ENCODE measurements at places on chromosomes 7 and 10. TPM values are rescaled to one million over a fixed set of nuclear protein-coding genes. Genes with fewer than 3 reads are reported as not detected.

The SRI gene
- polyA plus RNA-seq: 88.1 TPM

The LRGUK gene
- polyA plus RNA-seq: 0.06 TPM

The PRKCQ gene
- polyA plus RNA-seq: 0.49 TPM

The BAG3 gene
- 70.0 TPM for polyA plus RNA-seq

The LRRC61 gene
- polyA plus RNA-seq: 11.8 TPM

The TAS2R5 gene
- polyA plus RNA-seq: 0.87 TPM

The ALDH18A1 gene
- polyA plus RNA-seq: 17.5 TPM

DNA sequence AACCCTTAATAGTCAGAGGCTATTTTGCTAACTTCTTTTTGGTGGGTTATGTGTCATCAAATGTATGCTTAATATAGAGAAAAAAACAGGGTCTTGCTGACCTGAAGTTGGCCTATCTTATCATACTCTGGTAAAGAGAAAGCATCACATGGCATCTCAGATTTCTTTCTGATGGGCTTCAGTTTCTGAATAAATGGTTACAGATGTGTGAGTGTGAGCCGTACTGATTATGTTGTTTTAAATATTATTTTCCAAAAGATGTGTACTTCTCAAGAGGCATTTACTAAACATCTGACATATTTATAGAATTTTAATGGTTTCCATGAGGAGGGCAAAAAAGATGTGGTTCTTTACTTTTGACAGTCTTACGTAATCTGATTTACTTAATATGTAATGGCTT lies 28.4 kb downstream of the BBS9 start:
- no peak for DNase-seq

GRCh38 chr7:116691664-116692063 lies 19.7 kb downstream of the MET start:
- no peak for DNase-seq

GRCh38 chr10:55200020-55200419 lies 399.0 kb upstream of the PCDH15 start:
- no peak for DNase-seq

DNA sequence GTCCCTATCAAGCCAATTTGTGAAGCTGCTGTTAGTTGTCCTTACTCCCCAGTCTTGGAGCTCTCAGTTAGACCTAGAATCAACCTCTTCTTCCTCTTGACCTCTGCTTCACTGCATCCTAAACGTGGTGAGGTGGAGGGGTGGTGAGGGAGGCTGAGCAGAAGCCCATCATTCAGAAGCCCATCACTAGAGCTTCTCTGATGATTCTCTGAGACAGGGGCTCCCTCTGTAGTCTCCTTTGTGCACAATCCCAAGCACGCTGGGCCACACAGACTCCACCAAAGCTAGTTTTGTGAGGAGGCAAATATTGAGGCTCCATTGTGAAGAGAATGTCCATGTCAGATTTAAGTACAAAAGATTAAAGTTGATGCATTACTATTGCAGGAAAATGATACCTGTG lies 163.8 kb upstream of the PRSS1 start:
- no peak for DNase-seq

DNA sequence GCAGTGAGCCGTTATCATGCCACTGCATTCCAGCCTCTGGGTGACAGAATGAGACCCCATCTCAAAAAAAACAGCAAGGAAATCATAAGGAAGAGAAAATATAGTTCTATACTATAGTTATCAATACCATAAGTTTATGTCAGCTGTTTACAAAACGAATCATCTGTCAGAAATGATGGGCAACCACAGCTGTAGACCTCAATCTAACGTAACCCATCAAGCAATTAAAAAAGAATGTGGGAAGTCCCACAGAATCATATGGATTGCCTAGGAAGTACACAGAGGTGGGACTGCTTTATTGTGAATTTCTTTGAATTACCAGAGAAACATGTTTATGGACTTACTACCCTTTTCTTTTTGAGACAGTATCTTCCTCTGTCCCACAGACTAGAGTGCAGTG lies 6.9 kb downstream of the NRBF2 start:
- no peak for DNase-seq

DNA sequence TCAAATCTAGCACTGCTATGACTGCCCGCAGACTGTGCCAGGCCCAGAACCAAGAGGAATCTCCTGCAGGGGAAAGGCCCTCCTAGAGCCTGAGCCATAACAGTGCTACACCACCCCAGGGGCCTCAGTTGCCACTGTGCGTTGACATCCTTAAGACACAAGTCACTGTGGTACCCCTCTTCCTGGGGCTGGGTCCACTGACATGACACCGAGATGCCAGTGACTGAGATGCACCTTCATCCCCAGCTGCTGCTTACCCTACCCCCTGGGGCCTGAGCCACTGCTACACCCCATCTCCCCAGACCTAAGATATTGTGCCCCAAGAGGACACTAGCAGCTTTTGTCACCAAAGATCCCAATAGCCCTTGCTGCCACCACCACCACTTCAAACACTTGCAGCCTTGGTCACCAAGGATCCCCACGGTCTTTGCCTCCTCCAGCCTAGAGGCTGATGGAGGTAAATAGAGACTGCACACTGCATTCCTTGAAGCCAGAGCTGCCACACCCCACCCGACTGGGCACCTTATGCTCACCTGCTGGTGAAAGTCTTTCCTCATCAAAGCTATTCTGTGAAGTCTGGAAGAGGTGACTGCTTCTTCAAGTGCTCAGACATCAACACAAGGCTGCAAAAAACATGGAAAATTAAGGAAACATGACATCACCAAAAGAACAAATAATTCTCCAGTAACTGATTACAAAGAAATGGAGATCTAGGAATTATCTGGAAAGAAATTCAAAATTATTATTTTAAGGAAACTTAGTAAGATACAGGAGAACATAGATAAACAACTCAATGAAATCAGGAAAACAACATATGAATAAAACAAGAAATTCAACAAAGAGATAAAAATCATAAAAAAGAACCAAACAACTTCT lies 40.4 kb upstream of the SHH start:
- DNase-seq: no peak

DNA sequence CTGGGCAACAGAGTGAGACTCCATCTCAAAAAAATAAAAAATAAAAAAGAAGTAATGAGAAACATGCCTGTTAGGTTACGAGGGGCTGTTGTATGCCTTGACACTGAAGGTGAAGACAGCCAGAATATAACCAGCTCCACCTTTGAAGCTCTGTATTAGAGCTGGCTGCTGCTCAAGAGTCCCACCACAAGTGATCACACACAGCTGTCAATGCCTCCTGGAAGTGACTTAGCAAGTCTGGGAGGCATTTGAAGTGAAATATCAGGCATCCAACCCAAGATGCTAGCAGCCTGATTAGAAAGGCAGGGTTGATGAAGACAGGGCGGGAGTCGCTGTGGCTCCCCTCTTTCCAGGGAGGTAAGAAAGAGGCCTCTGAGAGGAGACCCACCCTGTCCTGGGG lies 34.1 kb upstream of the INPP5F start:
- no peak for DNase-seq

GRCh38 chr7:95669513-95669912 lies 73.2 kb upstream of the PDK4 start:
- no peak for DNase-seq

- no peak for DNase-seq
These were observed 22.3 kb downstream of the AGK start for GRCh38 chr7:141573511-141573910.

DNA sequence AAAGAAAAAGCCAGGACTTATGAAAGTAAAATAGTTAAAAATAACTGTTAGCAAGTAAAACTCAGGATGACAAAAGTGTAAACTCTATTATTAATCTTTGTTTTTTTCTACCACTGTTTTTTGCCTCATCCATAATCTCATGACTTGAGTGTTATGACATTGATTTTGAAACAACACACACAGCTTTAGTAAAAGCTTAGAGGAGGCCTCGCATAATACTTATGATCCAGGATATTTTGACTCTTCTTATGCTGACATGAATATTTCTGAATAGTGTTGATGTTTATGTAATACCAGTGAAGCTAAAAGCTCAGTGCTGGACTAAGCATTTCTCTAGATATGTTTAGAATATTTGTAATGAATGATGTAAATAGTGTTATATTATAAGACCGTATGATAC lies 10.5 kb downstream of the KAT6B start:
- no peak for DNase-seq

DNA sequence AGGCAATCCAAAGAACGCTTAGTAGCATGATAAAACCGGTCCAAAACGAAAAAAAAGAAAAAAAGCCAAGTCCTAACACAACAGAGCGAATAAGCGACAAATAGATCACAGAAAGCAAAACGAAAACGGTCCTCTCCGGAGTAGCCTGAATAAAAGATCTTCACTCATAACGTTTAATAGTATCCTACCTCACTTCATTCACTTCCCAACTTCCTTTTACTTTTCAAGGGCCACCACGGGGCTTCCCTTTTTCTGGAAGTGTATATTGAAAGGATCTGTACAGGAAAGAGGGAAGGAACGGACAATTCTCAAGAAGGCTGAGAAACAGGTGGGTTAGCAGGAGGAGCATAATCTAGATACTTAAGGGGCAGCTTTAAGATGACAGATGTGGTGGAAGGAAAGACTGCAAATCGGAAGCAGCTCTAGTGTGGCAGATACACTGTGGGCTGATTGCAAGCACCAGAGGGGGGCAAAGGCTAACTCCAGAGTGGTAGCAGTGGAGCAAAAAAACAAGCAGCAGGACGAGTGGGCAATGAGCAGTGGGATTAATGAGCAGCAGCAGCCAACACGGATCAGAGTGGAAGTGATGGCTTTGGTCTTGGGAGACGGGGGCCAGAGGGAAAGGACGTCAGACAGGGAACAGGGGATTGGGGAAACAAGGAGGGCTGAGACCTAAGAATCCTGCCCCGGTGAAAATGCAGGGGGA lies 866 bp downstream of the CNOT4 start:
- DNase-seq: peak; percentile 4

DNA sequence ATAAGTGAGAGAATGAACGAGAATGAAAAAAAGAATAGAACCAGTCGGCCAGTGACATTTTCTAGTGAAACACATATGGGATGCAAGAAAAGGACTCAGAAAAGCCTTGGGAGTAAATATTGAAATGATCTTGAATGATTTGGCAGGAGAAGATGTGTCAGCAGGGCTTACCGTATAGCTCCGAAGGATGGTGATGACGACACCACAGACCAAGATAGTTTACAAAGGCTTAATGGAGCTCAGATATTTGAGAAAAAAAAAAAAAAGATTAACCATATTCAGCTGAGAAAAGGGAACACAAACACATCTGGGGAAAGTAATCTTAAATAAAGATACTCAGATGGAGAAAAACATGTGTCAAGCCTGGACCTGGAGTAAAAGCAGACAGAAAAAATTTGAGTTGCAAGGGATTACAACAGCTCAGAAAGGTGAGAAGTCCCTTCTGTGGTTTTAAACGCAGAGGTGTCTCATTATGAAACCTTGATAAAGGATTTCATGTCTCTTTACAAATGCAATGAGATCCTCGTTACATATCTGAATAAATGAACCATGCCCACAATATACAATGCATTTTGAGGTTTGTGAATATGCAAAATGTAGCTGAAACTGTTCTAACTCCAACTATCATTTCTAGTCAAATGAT lies 36.0 kb downstream of the DNAJB9 start:
- DNase-seq: no peak

- no peak for DNase-seq
These were observed 20.4 kb upstream of the INPP5F start for GRCh38 chr10:119705434-119705831.

- DNase-seq: no peak
These were observed 131.2 kb downstream of the DGKI start for GRCh38 chr7:137715533-137715932.

- DNase-seq: no peak
These were observed 46.5 kb downstream of the LHPP start for GRCh38 chr10:124508070-124508667.

- DNase-seq: no peak
These were observed 642 bp downstream of the STK32C start for GRCh38 chr10:132306864-132307751.

- no peak for DNase-seq
These were observed 196.8 kb upstream of the POT1 start for GRCh38 chr7:125126376-125126775.

- DNase-seq: no peak
These were observed 40.9 kb upstream of the MET start for GRCh38 chr7:116630932-116631671.

- no peak for DNase-seq
These were observed 59.0 kb downstream of the ST7 start for GRCh38 chr7:117012284-117012683.

DNA sequence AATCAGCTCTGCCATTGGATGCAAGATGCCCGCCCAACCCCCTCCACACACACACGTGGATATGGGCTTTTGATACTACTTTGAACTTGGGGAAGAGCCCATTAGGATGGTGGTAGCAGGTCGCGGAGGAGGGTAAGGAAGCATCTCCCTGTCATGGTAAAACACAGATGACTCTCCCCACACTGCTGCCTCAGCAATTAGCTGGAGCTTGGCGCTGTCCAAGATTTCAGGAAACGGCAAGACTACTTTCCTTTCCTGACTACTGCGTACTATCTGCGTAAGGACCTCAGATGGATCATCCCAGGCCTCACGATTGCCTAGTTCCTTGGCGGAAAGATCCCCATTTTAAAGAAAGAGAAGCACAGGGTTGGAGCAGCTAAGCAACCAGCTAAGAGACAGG lies 134.3 kb downstream of the C10orf90 start:
- no peak for DNase-seq
